GM12878 (cell line): ENCODE measurements at places on chromosomes 12 and 14. TPM values are rescaled to one million over a fixed set of nuclear protein-coding genes. Genes with fewer than 3 reads are reported as not detected.

APOF gene
- total RNA-seq, result not detected in 2 replicates

DNA sequence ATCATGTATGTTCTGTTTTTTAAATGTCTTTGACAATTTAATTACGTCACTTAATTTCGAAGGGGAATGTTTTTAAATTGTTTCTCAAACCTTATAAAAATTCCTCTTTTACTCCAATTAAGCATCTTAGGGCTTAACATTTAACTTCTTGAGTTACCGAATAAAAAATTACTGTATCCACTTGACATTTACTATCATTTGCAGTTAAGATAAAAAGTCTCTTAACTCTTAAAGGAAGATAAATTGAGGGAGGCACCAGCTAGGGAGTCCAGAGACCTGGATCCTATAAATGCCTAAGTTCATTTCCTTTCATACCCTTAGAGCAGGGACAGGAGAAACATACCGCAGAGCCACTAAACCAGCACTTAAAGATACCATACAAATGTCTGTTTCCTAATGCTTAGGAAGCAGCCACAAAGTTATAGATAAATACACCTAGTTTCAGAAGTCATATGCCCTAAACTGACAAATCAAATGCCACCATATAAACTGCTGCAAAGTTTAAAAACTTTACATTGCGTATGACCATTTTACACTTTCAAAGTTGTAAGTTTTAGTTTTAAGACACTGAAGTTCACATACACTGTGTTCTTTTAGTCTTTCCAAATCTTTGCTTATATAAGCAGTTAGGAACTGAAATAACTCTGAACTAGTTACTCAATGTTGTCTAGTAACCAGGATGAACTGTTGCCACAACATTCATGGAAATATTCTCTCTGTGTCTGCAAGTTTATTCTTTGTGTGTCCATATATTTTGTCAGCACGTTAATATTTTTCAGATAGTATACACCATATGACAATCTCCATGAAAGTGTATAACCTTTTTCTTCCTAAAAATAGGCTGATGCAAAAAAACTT, 71.2 kb downstream of the GALNT4 start:
- no peaks in the 10 kb centered on the region for H3K27me3 ChIP-seq
- DNase-seq, result no peak
- H3K27ac ChIP-seq, result no peak overlapping the region
- H3K4me3 ChIP-seq, result no peak overlapping the region
- H3K4me1 ChIP-seq, result no peaks in the 10 kb centered on the region
- no peaks in the 10 kb centered on the region for H3K36me3 ChIP-seq

DNA sequence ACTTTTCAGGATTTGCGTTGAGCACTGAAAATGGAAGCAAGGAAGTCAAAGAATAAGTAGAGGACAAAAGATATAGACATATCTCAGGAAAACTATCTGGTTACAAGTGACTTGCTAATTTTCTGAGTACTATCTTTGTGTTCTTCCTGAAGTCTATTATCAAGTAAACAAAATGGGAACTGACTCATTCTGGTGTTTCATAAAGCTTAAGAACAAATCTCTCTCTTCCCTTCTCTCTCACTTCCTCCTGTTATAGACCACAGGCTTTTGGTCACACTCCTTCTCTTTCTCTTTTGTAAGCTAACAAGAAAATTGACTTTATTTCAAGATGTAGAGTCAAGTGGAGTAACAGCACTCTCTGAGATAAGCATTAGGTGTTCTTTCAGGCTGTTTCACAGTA, 406.6 kb upstream of the SYT1 start:
- no peaks in the 10 kb centered on the region for H3K27me3 ChIP-seq
- no peak overlapping the region for H3K27ac ChIP-seq
- no peaks in the 10 kb centered on the region for H3K36me3 ChIP-seq
- DNase-seq, result peak; percentile 32
- H3K4me3 ChIP-seq, result no peak overlapping the region

TMEM117 gene
- total RNA-seq, result 6.1 and 6.3 TPM in 2 replicates

GRCh38 chr12:45231515-45232145, 15.7 kb downstream of the ANO6 start:
- no peaks in the 10 kb centered on the region for H3K36me3 ChIP-seq
- no peak overlapping the region for H3K4me3 ChIP-seq
- H3K27me3 ChIP-seq, result no peaks in the 10 kb centered on the region
- H3K27ac ChIP-seq, result peak overlapping the region; percentile 13; the same call in 1 of the 2 replicates

CHGA gene
- total RNA-seq, result 0.23 TPM in 1 of 2 replicates, not detected in the other

DNA sequence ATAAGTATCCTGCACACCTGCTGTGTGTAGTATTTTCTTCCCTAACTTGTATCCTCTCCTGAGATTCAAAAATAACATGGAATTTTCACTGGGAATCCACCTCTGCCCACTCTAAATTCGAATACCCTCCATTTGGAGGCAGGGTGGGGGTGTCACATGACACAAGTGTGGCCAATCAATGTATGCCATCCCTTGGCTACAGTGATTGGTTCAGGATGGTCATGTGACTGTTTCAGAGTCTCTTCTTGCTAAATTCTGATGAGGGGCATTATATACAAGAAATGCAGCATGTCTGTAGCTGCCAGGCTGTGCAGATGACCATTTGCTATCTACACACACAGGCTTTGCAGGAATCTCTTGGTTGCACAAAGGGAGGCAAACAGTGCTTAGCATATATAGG, 86.8 kb upstream of the TMEM132C start:
- DNase-seq, result no peak
- H3K27me3 ChIP-seq, result no peaks in the 10 kb centered on the region
- H3K4me1 ChIP-seq, result no peaks in the 10 kb centered on the region
- H3K27ac ChIP-seq, result no peak overlapping the region
- H3K4me3 ChIP-seq, result no peak overlapping the region

RNU6-8 gene
- not detected in 2 replicates for total RNA-seq

DNA sequence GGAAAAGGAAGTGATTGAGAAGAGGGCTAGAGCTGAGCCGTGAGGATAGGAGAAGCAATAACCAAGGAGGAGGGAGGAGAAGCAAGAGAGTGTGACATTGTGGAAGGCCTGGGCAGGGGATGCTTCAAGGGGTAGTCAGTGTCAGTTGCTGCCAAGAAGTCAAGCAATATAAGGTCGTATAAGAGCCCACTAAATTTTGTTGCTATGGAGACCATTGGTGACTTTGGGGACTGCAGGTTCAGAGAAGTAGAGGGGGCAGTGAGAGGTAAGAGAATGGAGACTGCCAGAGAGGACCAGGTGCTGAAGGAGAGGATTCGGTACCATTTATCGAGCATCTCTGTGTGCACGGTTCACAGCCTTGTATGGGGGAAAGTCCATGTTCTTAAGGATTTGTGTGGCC, 3.1 kb upstream of the ATXN3 start:
- no peak overlapping the region for H3K4me3 ChIP-seq
- no peak for DNase-seq
- H3K27ac ChIP-seq, result no peak overlapping the region
- no peaks in the 10 kb centered on the region for H3K36me3 ChIP-seq

GRCh38 chr12:3533703-3534386, 42.8 kb downstream of the PRMT8 start:
- no peak for DNase-seq
- H3K27ac ChIP-seq, result no peak overlapping the region
- H3K4me3 ChIP-seq, result no peak overlapping the region
- H3K27me3 ChIP-seq, result no peaks in the 10 kb centered on the region; the same call in 1 of the 2 replicates
- H3K36me3 ChIP-seq, result no peaks in the 10 kb centered on the region

GRCh38 chr14:78950649-78951048, 780.5 kb downstream of the NRXN3 start:
- H3K4me3 ChIP-seq, result no peak overlapping the region
- no peaks in the 10 kb centered on the region for H3K4me1 ChIP-seq
- no peaks in the 10 kb centered on the region for H3K27me3 ChIP-seq
- no peak overlapping the region for H3K27ac ChIP-seq
- no peak for DNase-seq

DTX3 gene
- 9.6 and 10.5 TPM in 2 replicates for total RNA-seq

GRCh38 chr12:76872415-76872814, 6.4 kb downstream of the CSRP2 start:
- H3K4me1 ChIP-seq, result no peaks in the 10 kb centered on the region
- no peak for DNase-seq
- H3K36me3 ChIP-seq, result no peaks in the 10 kb centered on the region
- no peaks in the 10 kb centered on the region for H3K27me3 ChIP-seq

DNA sequence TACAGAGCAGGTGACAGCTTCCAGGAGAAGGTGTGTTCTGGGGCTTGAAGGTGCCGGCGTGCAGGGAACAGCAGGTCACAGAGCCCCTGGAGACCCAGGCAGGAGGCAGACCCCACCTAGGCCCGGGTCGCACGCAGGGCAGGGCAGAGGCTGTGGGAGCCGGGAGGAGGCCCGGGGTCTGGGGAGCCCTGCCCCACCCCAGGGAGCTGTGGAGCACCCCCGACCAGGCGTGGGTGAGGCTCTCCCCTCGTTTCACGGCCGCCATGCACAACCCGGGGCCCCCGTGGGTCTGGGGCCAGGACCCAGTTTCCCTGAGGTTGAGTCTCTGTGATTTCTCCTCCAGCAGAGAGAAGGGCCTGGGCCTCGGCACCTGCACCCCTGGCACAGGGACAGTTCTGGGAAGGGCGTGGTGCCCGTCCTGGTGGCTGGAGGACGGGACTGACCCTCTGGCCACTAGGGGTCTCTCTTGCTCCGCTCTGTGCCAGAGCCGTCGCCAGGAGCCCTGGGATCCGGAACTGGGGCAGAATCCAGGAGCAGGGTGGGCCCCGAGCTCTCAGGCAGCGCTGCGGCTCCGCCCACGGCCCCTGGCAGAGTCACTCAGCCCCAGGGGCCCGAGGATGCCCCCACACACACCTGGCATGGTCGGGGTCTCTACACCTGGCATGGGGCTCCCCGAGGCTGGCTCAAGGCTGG, 75.2 kb upstream of the FBRSL1 start:
- no peak for DNase-seq
- H3K27ac ChIP-seq, result no peak overlapping the region
- H3K4me1 ChIP-seq, result peaks cover 3% of the 10 kb centered on the region; the same call in 1 of the 2 replicates
- H3K4me3 ChIP-seq, result no peak overlapping the region
- H3K27me3 ChIP-seq, result 0 out of 2 replicates have a peak, but pooled peaks cover under 1% of the 10 kb centered on the region
- no peaks in the 10 kb centered on the region for H3K36me3 ChIP-seq

KRT6A gene
- not detected in 2 replicates for total RNA-seq

DNA sequence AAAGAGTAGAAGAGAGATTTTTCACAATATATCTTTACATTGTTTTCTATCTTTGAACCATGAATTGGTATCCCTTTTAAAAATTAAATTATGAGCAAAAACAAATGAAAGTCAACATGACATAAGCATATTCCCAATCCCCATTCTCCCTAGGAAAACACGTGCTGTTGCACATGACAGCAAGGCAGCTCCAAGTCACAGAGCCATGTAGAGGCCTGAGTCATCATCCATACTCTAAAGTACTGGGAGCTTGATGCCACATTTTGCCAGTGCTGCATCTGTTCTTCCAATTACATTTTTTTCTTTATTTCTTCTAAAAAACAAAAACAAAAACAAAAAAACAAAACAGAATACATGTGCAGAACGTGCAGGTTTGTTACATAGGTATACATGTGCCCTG, 115.2 kb downstream of the ITPR2 start:
- H3K4me1 ChIP-seq, result peaks cover 13% of the 10 kb centered on the region
- no peak overlapping the region for H3K4me3 ChIP-seq
- no peak overlapping the region for H3K27ac ChIP-seq
- no peaks in the 10 kb centered on the region for H3K27me3 ChIP-seq
- no peak for DNase-seq
- H3K36me3 ChIP-seq, result peaks cover 3% of the 10 kb centered on the region; the same call in 1 of the 2 replicates

DNA sequence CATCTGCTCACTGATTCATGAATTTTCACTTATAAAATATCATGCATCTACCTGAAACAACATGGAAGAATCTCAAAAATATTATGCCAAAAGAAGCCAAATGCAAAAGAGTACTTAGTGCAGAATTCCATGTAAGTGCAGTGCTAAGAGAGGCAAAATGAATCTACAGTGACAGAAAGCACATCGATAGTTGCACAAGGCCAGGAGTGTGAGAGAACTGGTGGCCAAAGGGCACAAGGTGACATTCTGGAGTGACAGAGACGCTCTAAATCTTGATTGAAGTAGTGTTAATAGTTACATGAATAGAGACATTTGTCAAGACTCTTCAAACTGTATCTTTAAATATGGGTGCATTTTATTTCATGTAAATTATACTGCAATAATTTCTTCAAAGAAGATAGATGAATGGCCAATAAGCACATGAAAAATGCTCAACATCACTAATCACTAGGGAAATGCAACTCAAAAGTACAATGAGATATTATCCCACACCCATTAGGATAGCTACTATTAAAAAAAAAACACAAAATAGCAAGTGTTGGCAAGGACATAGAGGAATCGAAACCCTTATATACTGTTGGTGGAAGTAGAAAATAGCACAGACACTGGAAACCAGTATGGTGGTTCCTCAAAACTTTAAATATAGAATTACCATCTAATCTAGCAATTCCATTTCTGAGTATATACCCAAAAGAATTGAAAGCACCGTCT, 71.7 kb upstream of the KICS2 start:
- peaks cover 13% of the 10 kb centered on the region for H3K4me1 ChIP-seq
- H3K27ac ChIP-seq, result no peak overlapping the region
- H3K36me3 ChIP-seq, result no peaks in the 10 kb centered on the region
- no peak for DNase-seq
- no peak overlapping the region for H3K4me3 ChIP-seq
- no peaks in the 10 kb centered on the region for H3K27me3 ChIP-seq

GRCh38 chr12:14111230-14111865, 129.9 kb upstream of the GRIN2B start:
- no peak overlapping the region for H3K4me3 ChIP-seq
- H3K4me1 ChIP-seq, result peaks cover 7% of the 10 kb centered on the region
- peak; percentile 33 for DNase-seq
- H3K27ac ChIP-seq, result no peak overlapping the region
- H3K27me3 ChIP-seq, result no peaks in the 10 kb centered on the region

DDX11 gene
- 79.3 and 94.2 TPM in 2 replicates for total RNA-seq

- H3K36me3 ChIP-seq, result no peaks in the 10 kb centered on the region
- no peak overlapping the region for H3K27ac ChIP-seq
- H3K4me1 ChIP-seq, result no peaks in the 10 kb centered on the region
These were observed 40.7 kb downstream of the LRRIQ1 start for GRCh38 chr12:85076688-85077430.

DHH gene
- total RNA-seq, result not detected in 2 replicates

GRCh38 chr14:65981192-65981843, 504.9 kb upstream of the CCDC196 start:
- no peak overlapping the region for H3K4me3 ChIP-seq
- no peak overlapping the region for H3K27ac ChIP-seq
- peaks cover 3% of the 10 kb centered on the region; the same call in 1 of the 2 replicates for H3K27me3 ChIP-seq
- no peaks in the 10 kb centered on the region for H3K36me3 ChIP-seq

PAX9 gene
- 0.27 and 0.28 TPM in 2 replicates for total RNA-seq

GRCh38 chr12:130992448-130992847, 38.7 kb downstream of the ADGRD1 start:
- no peaks in the 10 kb centered on the region for H3K27me3 ChIP-seq
- H3K27ac ChIP-seq, result no peak overlapping the region; the same call in 1 of the 2 replicates
- DNase-seq, result no peak
- H3K36me3 ChIP-seq, result no peaks in the 10 kb centered on the region
- H3K4me3 ChIP-seq, result no peak overlapping the region

CAMKK2 gene
- 37.7 and 38.3 TPM in 2 replicates for total RNA-seq

DNA sequence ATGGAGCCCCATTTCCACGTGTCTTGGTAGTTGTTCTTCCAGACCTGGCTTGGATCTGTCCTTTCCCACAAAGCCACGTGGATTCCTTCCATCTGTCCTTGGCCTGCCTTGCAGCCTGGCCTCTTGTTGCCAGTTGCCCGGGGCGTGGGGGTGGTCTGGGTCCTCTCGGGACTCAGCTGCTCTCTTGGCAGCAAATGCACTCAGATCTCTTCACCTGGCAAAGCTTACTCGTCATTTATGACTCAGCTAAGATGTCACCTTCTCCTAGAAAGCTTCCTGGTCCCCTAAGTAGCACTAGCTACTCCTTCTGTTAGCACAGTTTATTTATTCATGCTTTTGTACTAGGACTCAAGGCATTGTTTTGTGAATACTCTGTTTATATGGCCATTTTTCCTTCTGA, 13.6 kb downstream of the PLEKHG3 start:
- no peak overlapping the region for H3K4me3 ChIP-seq
- no peaks in the 10 kb centered on the region for H3K27me3 ChIP-seq
- no peaks in the 10 kb centered on the region for H3K4me1 ChIP-seq
- no peak overlapping the region for H3K27ac ChIP-seq
